Hair follicle dermal papilla cell (primary cell): ENCODE measurements at places on chromosomes 7 and 10. TPM values are rescaled to one million over a fixed set of nuclear protein-coding genes. Genes with fewer than 3 reads are reported as not detected.

The ASB10 gene
- not detected in 2 replicates for total RNA-seq

The PON1 gene
- total RNA-seq = not detected in 2 replicates

The MMP21 gene
- total RNA-seq = 0.12 TPM in 1 of 2 replicates, not detected in the other

The C10orf62 gene
- 0.49 TPM in 1 of 2 replicates, not detected in the other for total RNA-seq

The SORBS1 gene
- 0.49 TPM in 2 replicates for total RNA-seq

The PRKG1 gene
- 51.0 and 52.4 TPM in 2 replicates for total RNA-seq

The CCDC3 gene
- total RNA-seq = 0.36 and 1.5 TPM in 2 replicates
